ENCODE measurements at places on chromosomes 3 and 15.

DNA sequence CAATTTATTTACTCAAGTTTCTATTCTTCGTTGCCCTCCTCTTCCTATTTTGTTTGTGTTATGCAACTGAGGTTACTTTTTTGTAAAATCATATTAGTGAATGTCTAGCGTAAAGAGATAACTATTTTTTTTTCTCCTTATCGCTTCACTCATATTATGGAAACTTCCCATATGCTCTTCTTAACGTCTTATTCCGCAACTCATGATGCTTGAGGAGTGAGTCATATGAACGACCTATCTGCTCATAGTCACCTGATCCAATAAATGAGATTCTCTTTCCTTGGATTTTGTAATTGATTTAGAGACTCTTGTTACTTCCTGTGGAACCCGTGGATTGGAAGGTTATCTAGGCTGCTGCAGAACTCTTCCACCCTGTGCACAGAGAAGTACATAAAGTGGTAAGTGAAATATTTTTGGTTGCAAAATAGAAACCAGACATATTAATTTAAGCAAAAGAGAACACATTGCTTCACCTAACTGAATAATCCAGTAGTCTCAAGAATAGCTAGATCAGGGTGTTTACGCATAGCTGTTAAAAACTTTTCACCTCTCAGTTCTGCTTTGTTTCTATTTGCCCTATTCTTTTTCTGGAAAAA is 719.3 kb upstream of the SGO1 start:
- no peak for DNase-seq

DNA sequence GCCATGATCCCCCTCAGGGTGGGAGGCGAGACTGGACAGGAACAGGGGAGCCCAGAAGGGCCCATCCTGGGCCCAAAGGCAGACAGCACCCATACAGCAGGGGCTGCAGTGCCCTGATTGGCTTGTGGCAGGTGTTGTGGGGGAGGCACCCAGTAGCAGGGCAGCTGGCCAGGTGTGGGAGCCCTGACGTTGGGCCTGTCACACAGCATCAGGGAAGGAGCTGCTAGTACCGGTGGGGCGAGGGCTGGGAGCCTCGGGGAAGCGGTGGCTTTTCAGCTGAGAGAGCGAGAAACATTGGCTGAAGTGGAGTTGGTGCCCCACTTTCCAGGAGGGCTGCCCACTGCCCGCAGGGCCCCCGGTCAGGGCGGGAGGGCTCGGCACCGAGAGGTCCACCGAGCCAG is 19.7 kb upstream of the CYP11A1 start:
- no peak for DNase-seq

- no peak for DNase-seq
These were observed 181.7 kb upstream of the ANKRD28 start for GRCh38 chr3:15979495-15979894.

DNA sequence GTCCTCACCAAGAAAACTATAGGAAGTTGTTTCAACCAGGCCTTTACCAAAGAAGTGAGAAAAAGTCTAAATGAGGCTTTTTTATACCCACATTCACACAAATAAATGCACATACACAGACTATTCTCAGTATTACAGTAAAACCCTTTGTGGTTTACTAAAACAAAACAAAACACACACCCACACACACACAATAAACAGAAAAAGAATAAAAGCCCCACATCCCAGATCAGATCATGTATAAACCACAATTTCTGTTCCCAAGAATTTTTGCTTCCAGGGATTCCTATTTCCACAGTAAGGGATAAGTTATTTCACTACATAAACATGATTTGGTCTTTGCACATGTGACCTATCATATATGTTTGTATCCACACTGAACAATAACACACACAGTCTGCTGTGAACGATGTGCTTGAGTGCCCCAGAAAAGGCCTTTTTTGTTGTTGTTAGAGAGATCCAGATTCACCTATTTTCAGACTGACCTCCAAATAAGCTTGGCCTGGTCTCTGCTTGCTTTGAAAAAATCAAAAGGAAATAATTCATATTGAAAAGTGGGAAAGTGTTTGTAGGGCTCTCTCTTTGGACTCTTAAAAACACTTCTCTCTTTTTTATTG is 283.4 kb upstream of the ATP11B start:
- DNase-seq: no peak

- DNase-seq: no peak
These were observed 39.5 kb upstream of the FMN1 start for GRCh38 chr15:33234020-33234461.

DNA sequence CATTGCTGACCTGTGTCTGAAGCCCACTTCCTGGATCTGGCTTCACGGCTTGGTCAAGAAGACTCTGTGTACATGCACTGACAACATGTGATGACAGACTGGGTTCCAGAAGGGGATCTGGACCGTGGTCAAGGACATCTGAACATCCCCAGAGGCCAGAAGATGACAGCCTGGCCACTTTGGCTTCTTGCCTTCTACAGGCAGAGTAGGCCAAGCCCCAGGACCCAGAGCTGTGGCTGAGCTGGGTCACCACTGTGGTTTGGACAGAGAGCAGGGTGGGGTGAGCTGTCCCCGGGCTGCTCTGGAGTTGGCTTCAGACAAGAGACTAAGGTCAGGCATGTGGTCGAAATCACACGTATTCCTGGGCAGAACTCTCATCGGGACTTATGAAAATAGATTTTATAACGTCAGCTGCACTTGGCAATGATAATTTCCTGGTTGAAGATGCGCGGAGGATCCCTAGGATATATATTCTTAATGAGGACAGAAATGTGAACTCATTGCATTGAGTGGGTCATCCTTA is 114.1 kb upstream of the FRMD4B start:
- no peak for DNase-seq

DNA sequence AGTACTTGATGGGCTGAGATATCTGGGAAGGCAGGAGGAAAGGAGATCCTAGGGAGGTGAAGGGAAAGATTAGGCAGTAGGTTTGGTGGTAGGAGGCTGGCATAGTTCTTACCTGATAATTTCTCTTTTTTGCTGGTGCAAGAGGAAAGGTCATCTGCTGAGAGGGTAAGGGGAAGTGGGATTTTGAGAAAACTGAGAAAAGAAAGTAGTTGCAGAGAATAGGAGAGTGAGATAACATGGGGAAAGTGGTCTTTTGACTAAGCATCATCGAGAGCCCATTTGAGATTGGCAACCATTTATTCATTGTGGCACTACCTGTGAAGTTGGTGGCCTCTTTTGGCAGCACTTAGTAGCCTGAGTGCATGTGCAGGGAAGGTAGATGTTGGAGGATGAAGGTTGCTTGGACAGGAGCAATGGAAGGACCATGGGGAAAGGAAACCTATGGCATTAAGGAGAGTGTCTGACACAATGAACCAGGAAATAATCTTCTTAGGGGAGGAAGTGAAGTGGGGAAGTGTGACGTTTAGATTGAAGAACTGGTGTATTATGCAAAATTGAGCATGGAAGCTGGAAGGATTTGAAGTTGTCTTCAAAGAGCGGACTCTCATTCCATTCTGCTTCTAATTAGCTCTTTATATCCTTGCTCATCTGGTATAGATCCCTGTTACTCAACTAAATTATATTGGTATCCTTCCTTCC is 21.9 kb upstream of the USP13 start:
- no peak for DNase-seq

GRCh38 chr3:133367403-133367802 is 32.5 kb upstream of the BFSP2 start:
- no peak for DNase-seq

GRCh38 chr3:151538456-151539393 is 77.9 kb upstream of the IGSF10 start:
- no peak for DNase-seq

DNA sequence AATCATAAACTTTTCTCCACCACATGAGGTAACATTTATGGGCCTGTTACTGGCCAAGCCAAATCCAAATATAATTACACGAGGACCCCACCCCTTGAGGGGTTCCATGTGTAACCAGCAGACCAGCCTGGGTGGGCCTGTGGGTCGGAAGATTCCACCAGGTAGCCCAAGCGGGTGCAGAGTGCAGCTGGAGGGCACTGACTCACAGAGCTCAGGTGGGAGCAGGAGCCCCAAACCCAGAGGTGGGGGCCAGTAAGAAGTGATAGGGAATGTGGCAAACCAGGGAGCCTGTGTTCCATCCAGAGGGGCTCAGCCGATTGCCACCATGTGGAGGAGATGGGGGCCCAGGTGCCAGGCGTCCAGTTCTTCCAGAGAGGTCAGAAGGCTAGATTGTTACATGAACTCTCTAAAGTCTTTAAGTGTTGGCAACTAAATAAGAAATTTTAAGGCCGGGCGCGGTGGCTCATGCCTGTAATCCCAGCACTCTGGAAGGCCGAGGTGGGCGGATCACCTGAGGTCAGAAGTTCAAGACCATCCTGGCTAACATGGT is 2.6 kb downstream of the GP9 start:
- no peak for DNase-seq

DNA sequence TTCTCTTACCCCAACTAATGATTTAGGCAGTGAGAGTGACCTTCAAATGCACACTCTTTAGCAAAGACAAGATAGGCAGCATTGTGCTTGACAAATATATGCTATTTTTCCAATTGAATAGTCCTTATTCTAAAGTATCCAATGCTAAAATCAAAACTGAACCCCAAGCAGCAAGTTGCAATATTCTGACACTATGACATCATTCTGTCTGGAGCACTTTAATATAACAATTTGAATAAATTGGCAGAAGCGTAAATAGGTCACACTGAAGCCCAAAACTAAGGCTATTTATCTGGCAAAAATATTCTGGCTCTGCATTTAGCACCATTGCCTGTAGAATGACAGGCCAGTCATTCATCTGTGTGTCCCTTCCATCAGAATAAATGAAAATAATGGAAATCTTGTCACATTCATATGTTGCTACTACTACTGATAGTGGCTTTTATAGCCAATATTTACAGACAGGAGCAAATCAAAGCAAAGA is 2.9 kb downstream of the CBLB start:
- DNase-seq: no peak

DNA sequence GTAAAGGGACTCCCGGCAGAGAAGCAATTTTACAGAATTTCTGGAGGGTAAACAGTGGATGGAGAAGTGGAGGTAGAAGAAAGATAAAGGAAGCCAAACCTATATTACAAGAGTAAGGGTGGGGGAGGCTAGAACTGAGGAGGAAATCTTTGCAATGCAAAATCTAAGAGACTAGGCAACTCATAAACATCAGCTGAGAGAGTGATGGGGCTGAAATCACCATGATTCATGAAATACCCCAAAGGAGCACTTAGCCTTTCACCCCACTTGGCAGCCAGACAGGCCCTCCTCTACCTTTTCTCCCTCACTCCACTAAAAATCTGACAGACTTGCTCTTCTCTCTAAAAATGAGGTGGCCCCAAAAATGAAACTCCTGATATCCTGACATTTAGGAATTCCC is 19.5 kb upstream of the ZBTB38 start:
- no peak for DNase-seq

DNA sequence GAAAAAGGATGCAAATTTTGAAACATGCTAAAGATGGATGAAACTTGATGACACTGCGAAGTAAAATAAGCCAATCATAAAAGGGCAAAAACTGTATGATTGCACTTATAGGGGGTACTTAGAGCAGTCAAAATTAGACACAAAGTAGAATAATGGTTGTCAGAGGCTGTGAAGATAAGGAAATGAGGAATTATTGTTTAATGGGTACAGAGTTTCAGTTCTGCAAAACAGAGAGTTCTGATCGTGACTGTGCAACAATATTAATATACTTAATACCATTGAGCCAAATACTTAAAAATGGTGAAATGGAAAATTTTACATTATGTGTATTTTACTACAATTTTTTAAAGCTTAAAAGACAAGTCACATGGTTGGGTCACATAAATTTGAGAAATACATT is 35.1 kb downstream of the UBE3A start:
- no peak for DNase-seq

DNA sequence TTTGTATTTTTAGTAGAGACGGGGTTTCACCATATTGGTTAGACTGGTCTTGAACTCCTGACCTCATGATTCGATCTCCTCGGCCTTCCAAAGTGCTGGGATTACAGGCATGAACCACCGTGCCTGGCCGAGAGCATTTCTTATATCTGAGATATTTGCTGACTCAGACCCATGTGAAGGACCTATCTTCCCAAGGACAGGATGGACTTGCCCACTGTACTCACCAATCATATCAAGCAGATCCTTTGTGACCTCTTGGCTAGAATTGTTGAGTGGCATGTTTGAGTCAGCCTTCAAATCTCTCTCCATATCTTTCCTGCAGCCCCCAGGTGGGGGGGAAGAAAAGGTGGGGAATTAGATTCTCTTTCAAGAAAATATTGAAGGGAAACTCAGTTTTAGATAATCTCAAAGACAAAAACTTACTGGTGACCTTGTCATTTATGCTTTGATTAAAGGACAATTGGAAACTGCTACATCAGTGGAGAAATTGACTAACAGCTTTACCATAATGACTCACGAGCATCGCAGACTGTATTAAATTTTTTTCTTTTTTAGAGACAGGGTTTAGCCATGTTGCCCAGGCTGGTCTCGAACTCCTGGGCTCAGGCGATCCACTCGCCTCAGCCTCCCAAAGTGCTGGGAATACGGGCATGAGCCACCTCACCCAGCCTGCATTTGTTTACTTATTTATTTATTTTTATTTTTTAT is 3.1 kb downstream of the C3orf62 start:
- no peak for DNase-seq

DNA sequence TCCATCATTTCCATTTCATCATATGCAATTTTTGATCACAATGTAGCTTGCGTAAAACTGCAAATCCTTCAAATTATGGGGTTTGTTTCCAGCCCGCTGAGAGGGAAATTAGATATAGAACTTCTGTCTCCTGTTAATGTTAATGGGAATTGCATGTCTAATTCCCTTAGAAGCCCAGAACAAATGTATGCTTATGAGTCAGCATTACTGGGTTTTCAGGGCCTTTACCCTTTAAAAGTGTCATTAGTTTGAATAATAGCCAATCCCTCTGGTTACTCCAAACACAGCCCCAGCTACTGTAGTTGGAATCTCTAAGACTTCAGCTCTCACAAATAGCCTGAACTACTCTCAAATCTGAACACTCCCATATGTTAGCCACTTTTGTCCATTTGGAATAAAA is 439.4 kb downstream of the C3orf38 start:
- no peak for DNase-seq

DNA sequence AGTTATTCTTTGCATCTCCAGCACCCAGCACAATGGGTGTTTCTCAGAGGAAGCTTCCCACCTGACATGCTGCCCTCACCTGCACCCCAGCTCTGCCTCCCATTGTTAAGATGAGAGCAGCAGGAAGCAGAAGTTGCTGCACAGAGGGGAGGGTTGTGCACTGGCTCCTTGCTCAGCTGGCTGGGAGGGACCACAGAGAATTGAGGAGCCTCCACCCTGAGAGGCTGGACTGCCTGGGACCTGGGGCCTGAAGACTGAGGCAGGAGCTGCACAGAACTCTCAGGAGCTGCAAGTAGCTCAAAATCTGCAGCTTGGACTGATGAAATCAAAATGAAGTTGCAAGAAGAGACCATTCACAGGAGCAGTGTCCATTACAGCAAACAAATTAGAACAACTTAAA is 222.3 kb upstream of the LINGO1 start:
- DNase-seq: no peak

GRCh38 chr3:74631351-74632140 is 17.1 kb upstream of the CNTN3 start:
- DNase-seq: no peak

DNA sequence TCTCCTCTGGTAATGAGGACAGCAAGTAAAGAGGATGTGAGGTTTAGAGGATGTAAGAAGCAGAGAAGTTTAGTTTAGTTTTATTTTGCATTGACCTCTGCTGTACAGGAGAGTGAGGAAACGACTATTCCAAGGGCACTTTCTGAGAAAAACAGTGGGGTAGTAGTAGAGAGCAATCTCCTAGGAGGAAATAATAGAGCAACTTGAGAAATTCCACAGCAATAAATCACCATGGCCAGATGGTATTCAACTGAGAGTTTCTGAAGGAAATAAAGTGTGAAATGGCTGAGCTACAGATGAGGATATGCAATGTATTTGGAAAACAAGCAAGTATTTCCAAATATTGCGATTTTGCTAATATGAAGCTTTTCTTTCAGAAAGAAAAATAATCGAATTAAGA is 118.9 kb downstream of the DPH6 start:
- no peak for DNase-seq
